Activated T-helper 2 cell treated with anti-CD3 and anti-CD28 coated beads, Interferon-gamma antibody, Interleukin-2, Interleukin-4, amounts not matched to agents 10 μg/mL and 5 μg/mL and 100 μg/mL, durations not matched to agents 14 hours and 24 hours and 36 hours (primary cell): ENCODE measurements at places on chromosomes 7 and 10.

DNA sequence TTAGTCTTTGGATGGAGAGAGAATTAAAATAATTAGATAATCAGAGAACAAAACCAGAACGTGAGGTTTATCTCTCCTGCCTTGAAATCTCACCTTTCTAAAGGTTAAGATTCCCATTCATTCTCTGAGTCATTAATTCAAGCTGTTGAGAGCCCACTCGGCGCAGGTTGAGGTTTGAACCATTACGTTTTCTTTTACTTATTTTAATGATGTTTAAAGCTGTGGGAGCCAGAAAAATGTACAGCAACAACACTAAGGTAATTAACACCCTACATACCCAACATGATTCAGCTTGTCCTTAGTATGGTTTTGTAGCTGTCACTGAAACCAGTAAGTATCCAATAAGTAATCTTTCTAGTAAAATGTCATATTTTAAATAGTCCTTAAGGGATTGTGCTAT lies 153.0 kb upstream of the ANK3 start:
- DNase-seq, result no peak

DNA sequence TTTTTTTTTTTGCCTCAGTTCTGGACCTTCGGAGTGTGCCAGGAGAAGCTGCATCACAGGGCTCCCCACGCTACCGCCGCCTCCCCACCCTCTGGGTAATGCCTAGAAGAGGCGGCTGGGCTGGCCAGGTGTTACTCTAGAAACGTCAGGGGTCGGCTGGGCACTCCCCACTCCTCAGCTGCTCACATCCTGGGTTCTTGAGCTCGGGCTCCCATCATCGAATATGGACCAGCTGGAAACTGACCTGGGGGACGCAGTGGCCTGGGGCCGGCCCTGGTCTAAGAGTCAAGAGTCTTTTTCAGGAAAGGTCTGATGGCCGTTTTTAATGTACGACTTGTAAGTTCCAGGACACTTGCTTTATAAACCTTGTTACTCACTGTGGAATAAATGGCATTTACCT lies 326.5 kb downstream of the WDR37 start:
- DNase-seq, result no peak

GRCh38 chr10:88411772-88412349 lies 171.3 kb downstream of the RNLS start:
- DNase-seq, result no peak

DNA sequence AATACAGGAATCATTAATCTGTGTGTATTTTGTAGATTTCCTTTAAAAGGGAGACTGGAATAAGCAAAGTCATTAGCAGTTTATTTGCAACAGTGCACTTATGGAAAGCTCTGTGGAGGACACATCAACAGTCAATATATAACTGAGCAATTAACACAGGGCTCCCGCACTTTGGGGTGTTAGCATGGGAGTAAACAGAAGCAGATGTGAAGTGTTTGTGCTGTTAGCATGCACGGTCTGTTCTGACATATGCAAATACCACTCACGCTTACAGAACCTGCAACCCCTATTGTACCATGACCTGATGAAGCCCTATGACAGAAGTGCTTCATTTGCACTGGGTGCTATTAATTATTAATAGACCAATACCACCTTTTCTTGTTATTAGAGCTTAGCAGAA lies 118.9 kb downstream of the PPP1R3A start:
- DNase-seq, result no peak

- DNase-seq, result no peak
Observed at GRCh38 chr10:119161680-119162451, 3.6 kb downstream of the SFXN4 start.

DNA sequence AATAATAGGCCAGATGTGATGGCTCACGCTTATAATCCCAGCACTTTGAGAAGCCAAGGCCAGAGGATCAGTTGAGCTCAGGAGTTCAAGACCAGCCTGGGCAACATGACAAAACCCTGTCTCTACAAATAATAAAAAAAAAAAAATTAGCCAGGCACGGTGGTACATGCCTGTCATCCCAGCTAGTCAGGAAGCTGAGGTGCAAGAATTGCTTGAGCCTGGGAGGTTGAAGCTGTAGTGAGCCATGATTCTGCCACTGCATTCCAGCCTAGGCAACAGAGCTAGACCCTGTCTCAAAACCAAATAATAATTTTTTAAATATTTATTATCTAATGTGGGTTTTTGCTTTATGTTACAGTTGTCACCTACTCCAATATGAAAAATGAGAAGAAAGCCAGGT lies 178.9 kb downstream of the ADK start:
- DNase-seq, result no peak

DNA sequence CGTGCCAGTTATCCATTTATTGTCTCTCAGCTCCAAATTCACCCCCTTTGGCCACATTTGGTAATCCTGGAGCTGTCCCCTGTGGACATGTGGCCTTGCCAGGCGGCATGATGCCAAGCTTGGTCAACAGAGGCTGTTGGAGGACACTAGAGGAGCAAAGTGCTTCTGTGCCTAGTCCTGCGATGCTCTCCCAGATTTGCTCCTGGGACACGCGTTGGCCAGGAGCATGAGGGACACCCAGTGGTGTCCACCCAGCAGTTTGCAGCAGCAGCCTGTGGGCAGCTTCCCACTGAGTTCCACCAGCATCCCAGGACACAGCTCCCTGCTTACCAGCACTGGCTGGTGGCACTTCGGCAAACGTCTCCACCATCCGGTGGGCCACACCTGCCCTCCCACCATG lies 55.5 kb upstream of the STEAP1B start:
- no peak for DNase-seq

- no peak for DNase-seq
Observed at GRCh38 chr10:75613685-75614504, 182.5 kb downstream of the LRMDA start.

DNA sequence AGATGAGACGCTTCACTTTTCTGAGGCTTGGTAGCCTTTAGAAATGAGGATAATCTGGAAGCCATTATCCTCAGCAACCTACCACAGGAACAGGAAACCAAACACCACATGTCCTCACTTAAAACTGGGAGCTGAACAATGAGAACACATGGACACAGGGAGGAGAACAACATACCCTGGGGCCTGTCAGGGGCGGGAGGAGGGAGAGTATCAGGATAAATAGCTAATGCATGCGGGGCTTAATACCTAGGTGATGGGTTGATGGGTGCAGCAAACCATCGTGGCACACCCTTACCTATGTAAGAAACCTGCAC lies 48.9 kb downstream of the LRGUK start:
- DNase-seq, result no peak

DNA sequence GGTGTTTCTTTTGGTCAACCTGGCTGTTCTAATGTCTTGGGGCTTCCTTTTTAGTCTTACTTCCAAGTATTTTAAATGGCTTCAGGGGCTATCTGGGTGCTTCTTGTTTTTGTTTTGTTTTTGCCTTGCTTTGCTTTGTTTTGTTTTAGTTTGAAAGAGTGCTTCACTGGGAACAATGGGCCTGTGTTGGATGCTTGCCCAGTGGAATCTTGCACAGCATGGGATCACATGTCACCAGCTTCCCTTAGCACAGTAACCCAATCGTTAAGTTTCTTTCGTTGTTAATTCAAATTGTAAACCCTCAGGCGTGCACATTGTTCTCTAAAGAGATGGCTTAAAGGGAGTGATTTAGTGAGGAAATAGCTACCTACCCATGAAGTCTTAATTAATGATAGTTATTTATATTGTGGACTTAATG lies 8.9 kb downstream of the COL17A1 start:
- no peak for DNase-seq

GRCh38 chr10:56537984-56538383 lies 176.9 kb upstream of the ZWINT start:
- no peak for DNase-seq

DNA sequence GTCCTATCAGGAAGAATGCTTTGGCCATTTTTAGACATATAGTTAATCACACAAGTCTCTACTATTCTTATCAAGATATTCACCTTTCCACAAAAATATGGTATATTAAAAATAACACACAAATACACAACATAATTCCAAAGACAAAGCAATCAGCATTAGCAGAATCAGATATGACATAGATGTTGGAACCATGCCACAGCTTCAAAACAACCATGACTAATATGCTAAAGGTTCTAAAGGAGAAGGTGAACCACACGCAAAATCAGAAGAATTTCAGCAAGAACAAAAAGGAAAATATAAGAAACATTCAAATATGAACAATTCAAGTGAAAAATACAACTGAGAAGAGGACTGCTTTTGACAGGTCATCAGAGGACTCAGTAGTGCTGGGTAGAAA lies 670.2 kb upstream of the SORCS1 start:
- DNase-seq, result no peak

GRCh38 chr10:51932530-51932929 lies 233.1 kb upstream of the CSTF2T start:
- DNase-seq, result no peak

DNA sequence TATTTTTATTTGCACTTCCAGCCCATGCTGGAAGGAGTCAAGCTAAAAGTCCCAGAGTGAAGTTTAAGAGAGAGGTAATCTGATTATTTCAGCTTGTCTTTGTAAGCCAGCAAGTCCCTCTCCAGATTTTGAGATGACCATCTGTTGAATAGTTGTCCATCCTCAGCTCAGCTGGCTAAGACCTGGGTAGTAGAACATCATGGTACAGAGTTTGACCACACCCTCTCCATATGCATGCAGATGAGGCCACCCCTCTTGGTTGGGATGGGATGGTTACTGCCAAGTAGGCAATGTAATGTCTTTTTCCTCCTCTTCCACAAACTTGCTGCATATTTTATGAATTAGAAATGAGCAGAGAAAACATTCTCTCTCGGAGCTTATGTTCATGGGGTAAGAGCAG lies 639.8 kb downstream of the SORCS3 start:
- DNase-seq, result no peak
